Stimulated activated CD8-positive, alpha-beta memory T cell treated with anti-CD3 and anti-CD28 coated beads, Interleukin-12 subunit alpha, Interleukin-12 subunit beta, amount 100 ng/mL, for 4 hours (primary cell): ENCODE measurements at places on chromosomes 1 and 21.
A peak's percentile ranks its signal among the peaks of the same experiment; 100 is the strongest.

GRCh38 chr1:8152731-8153702 lies 126.9 kb upstream of the ERRFI1 start:
- peak; percentile 18 for DNase-seq

DNA sequence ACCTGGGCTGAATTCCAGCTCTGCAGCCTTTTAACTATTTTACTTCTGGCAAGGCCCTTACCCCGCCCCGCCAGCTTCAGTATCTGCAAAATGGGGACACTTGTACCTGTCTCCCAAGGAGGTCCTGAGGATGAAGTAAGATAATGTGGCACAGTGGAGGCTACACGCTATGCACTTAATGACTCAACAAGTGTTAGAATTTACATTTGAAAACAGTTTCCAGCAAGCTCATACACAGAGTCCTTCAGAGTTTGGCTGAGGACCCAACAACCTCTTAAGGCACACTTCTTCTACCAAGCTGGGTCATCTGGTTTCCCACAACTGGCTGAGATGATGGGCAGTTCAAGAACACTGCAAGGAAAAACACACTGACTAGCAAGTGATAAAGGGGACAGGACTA lies 30.2 kb upstream of the SLC22A15 start:
- DNase-seq, result no peak

DNA sequence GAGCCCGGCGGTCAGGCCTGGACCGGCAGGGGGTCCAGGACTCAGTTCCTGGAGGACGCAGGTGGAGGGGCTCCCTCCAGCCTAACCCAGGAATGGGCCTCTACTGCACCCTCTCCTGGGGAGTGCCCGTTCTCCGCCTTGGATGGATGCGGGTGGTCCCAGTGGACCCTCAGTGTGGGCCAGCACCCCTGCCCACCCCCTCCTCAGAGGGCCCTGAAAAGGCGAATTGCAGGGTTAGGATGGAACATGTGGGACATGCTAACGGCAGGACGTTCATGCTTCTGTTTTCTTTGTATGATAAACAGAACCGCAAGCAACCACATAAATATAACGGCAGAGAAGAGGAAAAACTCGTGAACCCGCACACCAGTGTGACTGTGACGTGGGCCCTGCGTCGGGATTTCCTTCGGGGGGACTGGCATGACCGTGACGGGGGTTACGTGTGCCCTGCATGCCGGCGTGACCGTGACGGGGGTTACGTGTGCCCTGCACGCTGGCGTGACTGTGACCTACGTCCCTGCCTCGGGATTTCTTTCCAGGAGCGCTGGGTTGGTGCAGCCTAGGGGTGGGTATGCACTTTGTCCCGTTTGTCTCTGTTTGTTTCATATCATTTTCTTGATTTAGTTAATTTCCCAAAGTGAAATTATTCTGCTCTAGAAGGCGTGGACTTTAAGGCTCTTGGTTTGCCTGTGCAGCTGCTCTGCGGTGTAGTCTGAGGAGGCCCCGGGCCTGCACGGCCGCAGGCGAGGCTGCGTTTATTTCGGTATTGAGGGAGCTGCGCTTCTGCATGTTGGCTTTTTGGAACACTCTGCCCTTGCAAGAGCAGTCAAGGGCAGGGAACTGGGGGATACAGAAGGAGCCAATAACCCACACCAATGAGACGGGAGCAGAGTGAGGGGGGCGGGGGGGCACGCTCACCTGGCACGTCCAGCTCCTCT lies 3.1 kb downstream of the FTCD start:
- no peak for DNase-seq

DNA sequence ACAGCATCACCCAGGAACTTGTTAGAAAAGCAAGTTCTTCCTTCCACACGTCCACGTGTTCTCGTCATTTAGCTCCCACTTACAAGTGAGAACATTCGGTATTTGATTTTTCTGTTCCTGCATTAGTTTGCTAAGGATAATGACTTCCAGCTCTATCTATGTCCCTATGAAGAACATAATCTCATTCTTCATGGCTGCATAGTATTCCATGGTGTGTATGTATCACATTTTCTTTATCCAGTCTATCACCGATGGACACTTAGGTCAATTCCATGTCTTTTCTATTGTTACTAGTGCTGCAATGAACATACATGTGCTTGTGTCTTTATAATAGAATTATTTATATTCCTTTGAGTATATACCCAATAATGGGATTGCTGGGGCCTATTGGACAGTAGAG lies 368.7 kb upstream of the RUNX1 start:
- DNase-seq, result no peak

DNA sequence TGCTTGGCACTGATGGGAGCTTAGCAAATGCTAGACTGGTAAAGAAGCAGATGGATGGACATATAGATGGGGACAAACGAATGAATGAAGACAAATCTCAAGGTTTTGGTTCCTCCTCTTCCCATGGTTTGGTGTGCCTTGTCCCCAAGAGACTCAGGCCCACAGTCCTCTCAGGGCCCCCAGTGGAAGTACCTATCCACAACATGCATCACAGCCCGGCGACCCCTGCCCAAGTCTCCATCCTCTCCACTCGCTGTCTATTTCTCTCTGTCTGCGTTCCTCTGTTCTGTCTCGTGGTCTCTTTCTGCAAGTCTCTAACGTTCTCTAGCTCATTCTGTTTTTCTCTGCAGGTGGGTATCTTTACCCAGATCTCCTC lies 85.8 kb downstream of the GLIS1 start:
- DNase-seq, result no peak

- no peak for DNase-seq
These were observed 262.0 kb downstream of the TNR start for GRCh38 chr1:175481126-175482070.

- no peak for DNase-seq
These were observed 270.6 kb downstream of the TPR start for GRCh38 chr1:186104459-186104858.

GRCh38 chr1:66705110-66705509 lies 47.1 kb upstream of the DYNLT5 start:
- DNase-seq, result no peak

GRCh38 chr21:42121794-42122193 lies 50.7 kb downstream of the UMODL1 start:
- no peak for DNase-seq

DNA sequence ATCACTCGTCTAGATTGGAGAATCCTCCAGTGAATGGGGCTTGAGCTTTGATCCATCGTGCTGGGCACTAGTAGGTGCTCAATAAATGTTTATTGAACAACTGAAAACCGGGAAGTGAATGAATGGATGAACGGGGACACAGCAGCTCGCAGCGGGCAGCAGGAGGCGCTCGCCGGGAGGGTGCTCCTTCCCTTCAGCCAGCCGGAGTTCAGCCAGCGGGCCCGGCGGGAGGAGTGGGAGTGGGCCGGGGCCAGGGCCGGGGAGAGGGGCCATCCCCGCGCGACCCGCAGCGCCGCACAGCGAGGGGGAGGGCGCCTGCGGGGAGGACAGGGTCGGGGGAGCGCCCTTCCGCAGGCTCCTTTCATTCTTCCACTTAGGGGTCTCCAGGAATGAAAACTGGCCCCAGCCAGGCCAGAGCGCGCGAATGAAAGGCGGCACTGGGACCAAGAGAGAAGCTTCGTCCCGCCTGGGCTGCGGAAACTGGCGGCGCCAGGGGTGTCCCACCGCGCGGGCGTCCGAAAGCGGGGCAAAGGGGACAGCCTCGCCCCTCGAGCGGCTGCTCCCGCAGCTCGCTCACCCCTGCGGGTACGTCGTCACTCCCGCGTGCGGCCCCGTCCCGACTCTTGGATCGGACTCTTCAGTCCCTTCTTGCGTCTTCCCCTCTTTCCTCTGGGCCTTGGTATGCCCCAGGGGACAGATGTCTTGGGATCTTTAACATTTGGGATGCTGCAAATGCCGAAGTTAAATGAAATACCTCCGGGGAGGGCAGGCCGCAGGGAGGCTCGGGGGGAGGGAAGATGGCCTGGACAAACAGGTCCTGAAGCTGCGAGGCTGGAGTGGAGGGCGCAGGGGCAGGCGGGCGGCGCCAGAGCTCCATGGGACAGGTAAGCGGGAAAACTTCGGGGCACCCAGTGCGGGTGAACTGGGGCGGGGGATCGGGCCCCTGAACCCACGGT lies 3.6 kb upstream of the INAVA start:
- DNase-seq, result no peak

DNA sequence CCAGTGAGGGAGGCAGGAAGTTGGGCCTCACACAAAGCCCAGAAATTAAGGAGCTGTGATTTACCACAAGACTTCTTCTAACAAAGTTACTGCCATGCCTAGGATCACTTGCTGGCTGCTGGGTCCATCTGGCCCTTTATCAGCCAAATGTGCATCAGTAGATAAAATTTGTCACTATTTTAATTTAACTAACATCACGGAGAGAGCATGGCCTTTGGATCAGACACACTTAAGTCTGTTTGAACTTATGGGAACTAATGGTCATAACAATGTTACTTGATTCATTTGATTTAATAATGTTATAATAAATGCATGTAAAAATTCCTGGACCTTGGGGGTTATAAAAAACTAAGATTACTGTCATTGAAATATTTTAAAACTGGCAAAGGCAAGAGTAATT lies 67.2 kb upstream of the CCDC190 start:
- no peak for DNase-seq

DNA sequence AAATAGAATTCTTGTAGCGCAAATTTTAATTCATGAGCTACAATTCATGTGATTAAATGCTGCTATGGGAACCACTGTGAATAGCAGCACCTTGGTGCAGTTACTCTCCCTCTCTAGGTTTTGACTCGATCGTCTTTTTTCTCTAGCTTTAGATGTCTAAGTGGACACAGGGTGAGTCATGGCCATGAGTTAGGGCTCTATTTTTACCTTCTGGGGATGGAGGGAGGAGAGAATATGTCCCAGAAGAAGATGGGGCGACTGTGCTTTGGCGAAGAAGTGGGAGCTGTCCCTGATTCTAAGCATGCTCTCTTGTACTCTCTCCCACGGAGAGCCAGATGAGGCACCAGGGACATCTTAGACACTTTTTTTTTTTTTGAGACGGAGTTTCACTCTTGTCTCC lies 1.6 kb upstream of the OR2B11 start:
- DNase-seq, result no peak

DNA sequence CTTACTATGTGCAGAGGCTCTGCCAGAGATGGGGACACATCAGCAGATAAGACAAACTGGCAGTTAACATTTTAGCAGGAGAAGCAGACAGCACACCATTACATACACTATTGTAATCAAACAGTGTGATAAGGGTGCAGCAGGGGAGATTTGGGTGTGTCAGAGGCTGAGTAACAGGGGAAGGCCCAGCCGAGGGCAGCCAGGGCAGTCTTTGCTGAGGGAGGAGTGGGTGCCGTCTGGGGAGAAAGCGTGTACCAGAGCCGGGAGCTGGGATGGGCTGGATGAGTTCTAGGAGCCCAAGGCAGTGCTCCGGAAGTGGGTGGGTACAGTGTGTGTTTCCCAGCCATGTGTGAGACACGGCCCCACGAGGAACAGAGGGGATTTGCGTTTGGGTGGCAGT lies 31.2 kb downstream of the KCNA10 start:
- DNase-seq, result no peak

- no peak for DNase-seq
These were observed 773 bp downstream of the RABIF start for GRCh38 chr1:202888221-202888530.

- peak; percentile 42 for DNase-seq
These were observed 455 bp downstream of the UCHL5 start for GRCh38 chr1:193058529-193059281.

GRCh38 chr1:171252482-171252881 lies 4.2 kb downstream of the FMO1 start:
- DNase-seq, result no peak

DNA sequence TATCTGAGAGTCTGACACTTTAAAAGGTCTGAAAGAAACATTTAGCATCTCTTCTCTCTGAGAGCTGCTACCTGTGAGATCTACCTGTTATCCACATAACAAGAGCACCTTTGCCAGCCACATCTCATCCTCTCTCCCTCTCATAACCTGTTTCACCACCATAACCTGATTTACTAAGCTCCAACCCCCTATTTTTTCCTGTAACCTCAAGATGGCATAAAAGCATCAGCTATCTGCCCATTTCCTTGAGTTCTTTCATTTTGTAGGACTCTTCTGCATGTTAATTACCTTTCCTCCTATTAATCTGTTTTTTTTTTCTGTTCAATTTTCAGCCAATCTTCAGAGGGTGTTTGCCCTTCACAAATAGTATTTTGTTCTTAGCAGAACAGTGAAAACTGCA lies 136.5 kb upstream of the KCNK1 start:
- no peak for DNase-seq

- peak; percentile 21 for DNase-seq
These were observed 14.5 kb upstream of the C1orf141 start for GRCh38 chr1:67149179-67149770.

GRCh38 chr1:119948342-119949214 lies 52.3 kb upstream of the ADAM30 start:
- peak; percentile 35 for DNase-seq

- no peak for DNase-seq
These were observed 6.9 kb downstream of the ADSS2 start for GRCh38 chr1:244444854-244445253.

- DNase-seq, result no peak
These were observed 6.6 kb downstream of the SCAF4 start for GRCh38 chr21:31725202-31725839.

GRCh38 chr1:203450479-203451149 lies 25.0 kb upstream of the PRELP start:
- DNase-seq, result no peak

DNA sequence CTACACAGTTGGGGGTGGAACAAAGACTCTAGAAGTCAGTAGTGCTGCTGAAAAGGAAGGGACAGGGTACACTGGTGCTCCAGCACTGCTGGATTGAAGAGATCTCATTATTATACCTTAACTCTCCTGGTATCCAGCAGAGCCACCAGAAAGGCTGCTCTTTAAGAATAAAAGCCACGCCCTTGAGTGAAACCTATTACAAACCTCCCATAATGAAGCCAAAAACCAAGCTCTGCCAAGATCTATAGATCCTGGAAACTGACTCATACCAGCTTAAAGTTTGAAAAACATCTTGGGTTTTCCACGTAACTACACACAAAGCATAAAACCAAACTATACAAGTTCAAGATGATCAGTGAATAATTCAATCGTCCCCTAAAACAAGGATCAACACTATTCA lies 38.0 kb downstream of the ADSS2 start:
- DNase-seq, result no peak

DNA sequence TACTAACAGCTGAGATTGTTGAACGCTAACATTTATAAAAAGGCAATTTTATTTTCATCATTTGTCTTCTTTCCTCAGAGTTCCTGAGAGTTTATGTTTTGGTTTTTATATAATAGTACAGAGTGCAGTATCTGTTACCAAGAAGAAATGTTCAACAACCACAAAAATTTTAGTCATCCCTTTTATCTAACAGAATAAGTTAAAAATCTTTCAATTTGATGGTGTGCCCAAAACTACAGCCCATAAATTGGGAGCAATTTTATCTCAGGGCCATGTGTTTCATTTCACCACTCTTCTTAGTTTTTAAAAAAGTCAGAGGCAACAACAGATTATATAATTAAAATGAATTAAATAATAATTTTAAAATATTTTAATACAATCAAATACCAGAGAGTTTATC lies 37.1 kb downstream of the NEXN start:
- DNase-seq, result no peak

GRCh38 chr1:61277121-61277690 lies 194.8 kb downstream of the NFIA start:
- no peak for DNase-seq

- DNase-seq, result no peak
These were observed 8.3 kb upstream of the TMEM269 start for GRCh38 chr1:42776502-42776901.
